Amniotic stem cell (primary cell): ENCODE measurements at places on chromosomes 16 and 17.

- DNase-seq = no peak
Observed at GRCh38 chr17:75959051-75959838, 18.4 kb upstream of the FBF1 start.

GRCh38 chr16:19809693-19810092 lies 75.0 kb downstream of the GPRC5B start:
- no peak for DNase-seq

DNA sequence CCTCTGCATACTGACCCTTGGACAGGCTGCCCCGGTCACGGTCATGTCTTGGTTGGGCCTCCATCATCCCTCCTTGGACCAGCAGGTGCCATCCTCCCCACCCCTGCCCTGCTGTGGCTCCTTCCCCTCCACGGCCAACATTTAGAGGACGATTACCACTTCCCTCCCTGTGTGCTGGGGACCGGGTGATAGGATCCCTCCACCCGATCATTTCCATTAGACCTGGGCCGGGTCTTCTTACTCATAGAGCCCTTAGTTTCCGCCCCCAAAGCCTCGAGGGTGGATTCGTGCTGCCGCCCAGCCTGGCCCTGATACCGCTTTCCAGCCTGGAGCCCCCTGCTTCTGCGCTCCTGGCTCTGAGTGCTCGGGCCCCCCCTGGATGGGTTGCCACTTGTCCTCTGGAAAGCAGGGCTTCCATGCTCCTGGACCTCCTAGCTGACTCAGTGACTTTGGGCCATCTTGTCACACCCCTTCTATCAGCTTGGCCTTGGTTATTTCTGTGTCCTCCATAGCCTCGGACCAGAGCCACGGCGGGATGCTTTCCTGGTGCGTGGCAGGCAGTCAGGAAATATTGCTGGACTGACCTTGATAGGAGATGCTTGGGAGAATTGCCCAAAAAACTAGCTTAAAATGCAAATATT lies 171.4 kb downstream of the SEC14L1 start:
- DNase-seq = no peak

DNA sequence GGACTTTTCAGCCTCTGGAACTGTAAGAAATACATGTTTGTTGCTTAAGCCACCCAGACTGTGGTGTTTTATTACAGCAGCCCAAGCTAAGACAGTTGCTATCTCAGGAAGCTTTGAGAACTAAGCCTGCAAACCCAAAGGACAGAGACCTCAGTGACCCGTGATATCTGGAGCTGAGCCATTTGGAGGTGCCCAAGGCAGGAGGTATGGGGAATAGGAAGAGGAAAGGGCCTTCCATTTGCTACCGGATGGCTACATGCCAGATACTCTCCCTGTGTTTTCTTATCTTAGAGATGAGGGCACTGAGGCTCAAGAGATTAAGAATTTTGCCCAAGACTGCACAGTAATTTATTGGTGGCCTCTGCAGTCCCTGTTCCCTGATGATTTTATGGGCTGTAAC lies 622.1 kb upstream of the CDH5 start:
- DNase-seq = no peak

- no peak for DNase-seq
Observed at GRCh38 chr16:64499211-64499610, 622.7 kb downstream of the CDH11 start.

- DNase-seq = no peak
Observed at GRCh38 chr17:47757386-47757785, 24.4 kb downstream of the TBX21 start.

DNA sequence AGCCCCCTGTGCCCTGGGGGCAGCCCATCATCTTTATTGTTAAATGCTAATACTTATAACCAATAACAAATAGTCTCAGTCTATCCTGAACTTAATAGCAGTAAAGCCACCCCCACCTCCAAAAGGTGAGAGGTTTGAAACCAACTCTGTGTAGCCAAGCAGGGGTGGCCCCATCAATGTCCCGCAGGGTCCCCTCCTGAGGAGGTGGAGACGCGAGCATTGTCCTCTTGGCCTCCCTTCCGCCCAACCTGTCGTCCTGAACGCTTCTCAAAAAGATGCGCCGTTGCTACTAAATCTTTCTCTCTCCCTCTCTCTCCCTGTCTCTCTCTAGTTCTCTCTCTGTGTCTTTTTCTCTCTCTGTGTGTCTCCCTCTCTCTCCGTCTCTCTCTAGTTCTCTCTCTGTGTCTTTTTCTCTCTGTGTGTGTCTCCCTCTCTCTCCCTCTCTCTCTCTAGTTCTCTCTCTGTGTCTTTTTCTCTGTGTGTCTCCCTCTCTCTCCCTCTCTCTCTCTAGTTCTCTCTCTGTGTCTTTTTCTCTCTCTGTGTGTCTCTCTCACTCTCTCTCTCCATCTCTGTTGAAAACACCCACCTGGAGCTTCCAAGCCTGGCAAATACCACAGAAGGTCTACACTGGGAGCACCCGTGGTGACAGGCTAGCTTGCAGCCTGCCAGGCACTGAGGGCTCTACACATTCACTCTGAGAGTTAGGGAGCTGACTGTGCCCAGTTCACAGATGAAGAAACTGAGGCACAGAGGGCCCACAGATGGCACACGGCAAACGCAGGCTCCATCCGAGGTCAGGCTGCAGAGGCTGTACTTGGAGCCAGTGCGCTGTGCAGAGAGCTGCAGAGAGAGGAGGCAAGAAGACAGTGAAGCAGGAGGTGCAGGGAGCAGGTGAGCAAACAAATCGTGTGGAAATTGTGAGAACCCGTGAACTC lies 185.9 kb downstream of the C16orf95 start:
- DNase-seq = no peak

DNA sequence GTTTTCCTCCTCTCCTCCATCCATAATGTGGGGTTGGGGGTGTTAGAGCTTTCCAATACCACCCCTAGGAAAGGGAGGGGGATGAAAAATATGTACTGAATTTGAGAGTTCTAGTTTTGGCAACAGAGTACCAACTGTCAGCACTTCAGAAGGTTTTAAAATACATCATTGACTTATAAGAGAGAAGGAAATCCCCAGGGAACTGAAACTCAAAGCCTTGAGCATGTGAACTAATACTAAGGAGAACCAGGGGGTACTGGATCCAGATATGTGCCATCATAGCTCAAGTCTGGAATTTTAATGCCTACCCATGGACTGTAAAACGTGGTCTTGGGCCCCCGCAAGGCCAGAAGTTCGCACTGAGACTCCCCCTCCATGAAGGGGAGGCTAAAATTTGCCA lies 15.8 kb downstream of the CACNG5 start:
- no peak for DNase-seq

DNA sequence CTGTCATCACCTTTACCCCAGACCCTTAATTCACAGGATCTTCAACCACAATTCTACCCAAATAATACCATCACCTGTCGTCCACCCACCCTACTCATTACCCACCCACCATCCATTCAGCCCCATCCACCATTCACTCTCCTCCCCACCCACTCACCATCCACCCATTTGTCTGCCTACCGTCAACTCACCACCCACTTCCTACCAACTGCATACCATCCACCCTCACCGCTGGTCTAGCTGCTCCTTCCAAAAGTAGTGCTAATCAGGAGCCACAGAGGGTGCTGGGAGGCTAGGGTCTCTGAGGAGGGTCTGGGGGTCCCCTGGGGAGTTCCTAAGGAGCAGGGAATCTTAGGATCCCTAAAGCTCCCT lies 12.0 kb upstream of the IGFBP4 start:
- no peak for DNase-seq

- DNase-seq = no peak
Observed at GRCh38 chr17:56177361-56177760, 24.1 kb downstream of the ANKFN1 start.

DNA sequence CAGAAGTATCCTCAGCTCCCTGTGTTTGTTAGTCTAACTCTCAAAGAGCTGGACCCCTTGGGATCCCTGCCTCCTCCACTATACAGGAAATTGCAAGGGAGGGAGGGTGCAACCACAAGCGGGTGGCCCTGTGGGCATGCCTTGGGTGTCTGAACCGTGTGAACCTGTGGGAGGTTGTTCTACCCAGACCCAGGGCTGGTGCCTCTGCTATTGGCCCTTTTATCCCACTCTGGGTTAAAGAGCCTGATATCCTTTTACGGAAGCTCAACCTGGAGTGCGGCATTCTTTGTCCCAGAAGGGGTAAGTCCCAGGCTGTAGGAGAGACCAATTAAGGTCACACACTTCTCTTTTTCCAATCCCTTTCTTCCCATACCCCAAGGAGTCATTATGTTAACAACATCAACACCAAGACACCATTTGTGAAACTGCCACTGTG lies 53.4 kb downstream of the ARSG start:
- DNase-seq = no peak

DNA sequence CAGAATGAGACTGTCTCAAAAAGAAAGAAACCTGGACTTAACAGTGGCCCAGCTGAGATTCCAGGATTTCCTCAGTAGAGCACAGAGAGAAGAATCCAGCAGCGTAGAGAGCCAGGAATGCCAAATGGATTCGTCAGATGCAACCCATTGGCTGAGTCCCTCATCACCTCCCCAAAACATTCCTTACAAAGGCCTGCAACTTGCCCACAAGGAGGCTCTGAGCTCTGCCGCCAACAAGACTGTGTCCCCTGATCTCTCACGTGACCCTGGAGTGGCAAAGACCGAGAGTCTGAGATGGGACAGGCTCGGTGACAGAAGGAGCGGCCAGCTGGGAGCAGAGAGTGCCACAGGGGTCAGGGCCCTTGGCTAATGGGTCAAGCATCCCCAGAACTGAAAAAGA lies 6.9 kb upstream of the CHMP6 start:
- peak; percentile 70 for DNase-seq

- no peak for DNase-seq
Observed at GRCh38 chr17:72111336-72111923, 9.4 kb upstream of the SOX9 start.

GRCh38 chr16:4664538-4665418 lies 28.6 kb upstream of the NUDT16L1 start:
- no peak for DNase-seq

DNA sequence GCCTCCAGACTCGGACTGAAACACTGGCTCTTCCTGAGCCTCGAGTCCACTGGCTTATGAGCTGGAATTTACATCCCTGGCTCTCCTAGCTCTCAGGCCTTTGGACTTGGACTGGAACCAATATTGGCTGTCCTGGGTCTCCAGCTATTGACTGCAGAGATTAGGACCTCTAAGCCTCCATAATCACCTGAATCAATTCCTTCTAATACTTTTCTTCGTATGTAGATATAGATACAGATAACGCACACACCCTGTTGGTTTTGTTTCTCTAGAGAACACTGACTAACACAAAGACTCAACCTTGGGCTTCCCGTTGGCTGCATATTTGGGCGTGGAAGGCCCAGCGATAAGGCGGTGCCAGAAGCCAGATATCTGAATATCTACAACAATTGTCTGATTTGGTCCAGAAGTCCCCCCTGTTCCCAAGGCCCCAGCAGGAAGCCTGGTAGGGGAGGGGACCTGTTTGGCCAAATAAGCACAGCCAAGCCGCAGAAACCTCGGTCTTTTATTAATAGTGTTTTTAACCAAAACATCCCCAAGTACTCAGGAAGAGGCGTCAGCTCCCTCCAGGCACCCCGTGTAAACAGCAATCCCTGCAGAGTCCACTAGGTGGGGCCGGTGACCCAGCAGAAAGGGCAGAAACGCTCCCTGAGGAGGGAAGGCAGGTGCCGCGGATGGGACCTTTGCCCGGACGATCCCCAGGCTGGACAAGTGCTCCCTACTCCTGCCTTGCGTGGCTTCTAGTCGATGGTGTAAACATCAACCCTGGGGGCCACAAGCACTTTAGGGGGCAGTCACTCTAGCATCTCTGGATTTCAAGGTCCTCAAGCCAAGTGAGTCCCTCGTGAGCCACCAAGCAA lies 57.0 kb downstream of the ABR start:
- peak; percentile 25 for DNase-seq

DNA sequence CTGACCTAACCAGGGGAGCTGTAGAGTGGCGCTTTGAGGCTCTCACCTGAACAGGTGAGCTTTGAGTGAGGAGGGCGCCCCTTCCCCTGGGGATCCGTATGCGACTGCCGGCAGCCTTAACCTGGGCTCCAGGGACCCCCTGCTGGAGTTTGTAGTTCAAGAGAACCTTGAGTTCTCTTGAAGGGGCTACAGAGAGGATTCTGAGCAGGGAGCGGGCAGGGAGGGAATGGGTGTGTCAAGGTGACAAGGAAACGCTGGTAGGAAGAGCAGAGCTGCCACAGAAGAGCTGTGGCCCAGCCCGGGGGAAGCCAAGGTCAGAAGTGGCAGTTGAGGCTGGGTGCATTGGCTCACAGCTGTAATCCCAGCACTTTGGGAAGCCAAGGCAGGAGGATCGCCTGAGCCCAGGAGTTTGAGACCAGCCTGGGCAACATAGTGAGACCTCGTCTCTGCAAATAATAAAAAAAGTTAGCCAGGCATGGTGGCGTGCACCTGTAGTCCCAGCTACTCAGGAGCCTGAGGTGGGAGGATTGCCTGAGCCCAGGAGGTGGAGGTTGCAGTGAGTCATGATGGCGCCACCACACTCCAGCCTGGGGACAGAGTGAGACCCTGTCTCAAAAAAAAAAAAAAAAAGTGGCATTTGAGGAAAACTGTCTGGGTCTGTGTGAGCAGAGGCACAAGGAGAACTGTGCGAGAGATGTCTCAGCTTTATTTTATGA lies 1.2 kb downstream of the LLGL2 start:
- DNase-seq = no peak

DNA sequence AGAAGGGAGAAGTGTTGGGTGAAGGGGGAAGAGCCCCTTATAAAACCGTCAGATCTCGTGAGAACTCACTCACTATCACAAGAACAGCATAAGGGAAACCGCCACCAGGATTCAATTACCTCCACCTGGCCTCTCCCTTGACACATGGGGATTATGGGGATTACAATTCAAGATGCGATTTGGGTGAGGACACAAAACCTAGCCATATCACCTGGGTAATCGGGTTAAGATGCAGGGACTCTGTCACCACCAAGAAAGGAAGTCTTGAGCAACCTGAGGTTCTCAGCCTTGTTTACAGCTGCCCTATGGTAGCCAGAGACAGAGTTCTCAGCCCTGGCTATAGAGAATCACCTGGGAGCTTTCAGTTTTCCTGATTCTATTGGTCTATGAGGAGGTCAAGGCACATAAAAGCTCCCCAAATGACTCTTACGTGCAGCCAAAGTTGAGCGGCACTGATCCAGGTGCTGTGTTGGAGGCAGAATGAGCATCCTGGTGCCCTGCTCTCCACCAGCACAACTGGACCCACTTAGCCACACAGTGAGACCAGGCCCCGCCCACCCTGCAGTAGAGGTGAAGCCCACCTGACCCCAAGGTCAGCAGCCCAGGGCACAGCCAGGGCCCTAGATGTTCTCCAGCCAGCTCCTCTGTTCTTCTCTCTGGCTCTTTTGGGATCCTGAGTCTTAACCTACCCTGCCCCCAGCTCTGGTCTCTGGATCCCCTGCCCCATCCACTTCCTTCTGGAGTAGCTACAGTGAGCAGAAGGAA lies 138.5 kb upstream of the CDH5 start:
- no peak for DNase-seq

- no peak for DNase-seq
Observed at GRCh38 chr16:85525420-85526184, 87.5 kb upstream of the GSE1 start.

- DNase-seq = no peak
Observed at GRCh38 chr17:20989991-20990855, 52.6 kb downstream of the USP22 start.

GRCh38 chr16:75627851-75628250 lies 4.8 kb upstream of the ADAT1 start:
- DNase-seq = no peak

GRCh38 chr16:68250951-68251350 lies 5.8 kb downstream of the PLA2G15 start:
- DNase-seq = no peak

- DNase-seq = no peak
Observed at GRCh38 chr17:50944054-50944901, 78.1 kb upstream of the TOB1 start.

GRCh38 chr17:2551928-2552327 lies 40.2 kb upstream of the METTL16 start:
- no peak for DNase-seq

GRCh38 chr16:14487579-14487978 lies 142.5 kb downstream of the PARN start:
- DNase-seq = no peak
